Gastroesophageal sphincter (tissue), 4 donors: ENCODE measurements at places on chromosomes 2 and 18. TPM values are rescaled to one million over a fixed set of nuclear protein-coding genes. Genes with fewer than 3 reads are reported as not detected.

DNA sequence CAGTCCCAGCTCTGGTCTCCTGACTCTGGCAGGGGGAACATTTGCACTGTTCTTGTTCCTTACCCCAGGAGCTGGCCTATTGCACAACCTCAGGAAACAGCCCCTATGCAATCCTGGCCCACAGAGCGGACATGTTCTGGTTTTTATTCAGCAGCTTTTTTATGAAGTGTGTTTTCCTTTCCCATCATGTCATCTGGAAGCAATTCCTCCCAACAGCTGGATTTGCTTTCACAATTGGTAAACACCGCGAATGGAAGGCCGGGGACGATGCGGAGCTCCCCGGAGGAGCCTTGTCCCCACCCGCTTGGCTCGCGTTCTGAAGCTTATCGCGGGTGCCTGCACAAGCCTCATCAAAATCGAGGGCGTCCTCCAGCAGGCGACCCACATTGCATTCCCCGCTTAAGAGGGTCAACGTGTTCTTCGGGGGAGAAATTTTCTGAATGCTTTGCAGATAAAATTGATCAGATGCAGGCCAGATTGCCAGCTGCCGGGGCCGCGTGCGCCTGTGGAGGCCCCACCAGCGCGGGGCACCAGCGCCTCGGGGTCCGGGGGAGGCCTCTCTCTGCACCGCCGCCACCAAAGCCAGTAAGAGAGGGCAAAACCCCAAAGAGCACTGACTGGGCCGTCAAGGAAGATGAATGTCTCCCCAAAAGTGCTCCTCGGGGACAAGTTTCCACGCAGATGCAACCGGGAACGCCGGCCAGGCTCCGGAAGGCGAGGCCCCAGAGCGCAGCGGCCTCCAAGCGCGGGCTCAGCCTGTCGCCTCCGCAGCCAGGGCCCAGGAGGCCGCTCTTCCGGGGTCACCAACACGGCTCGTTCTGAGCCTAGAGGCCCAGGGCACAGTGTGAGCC, 60.3 kb upstream of the SP3 start:
- peak; percentile 88 for ATAC-seq

DNA sequence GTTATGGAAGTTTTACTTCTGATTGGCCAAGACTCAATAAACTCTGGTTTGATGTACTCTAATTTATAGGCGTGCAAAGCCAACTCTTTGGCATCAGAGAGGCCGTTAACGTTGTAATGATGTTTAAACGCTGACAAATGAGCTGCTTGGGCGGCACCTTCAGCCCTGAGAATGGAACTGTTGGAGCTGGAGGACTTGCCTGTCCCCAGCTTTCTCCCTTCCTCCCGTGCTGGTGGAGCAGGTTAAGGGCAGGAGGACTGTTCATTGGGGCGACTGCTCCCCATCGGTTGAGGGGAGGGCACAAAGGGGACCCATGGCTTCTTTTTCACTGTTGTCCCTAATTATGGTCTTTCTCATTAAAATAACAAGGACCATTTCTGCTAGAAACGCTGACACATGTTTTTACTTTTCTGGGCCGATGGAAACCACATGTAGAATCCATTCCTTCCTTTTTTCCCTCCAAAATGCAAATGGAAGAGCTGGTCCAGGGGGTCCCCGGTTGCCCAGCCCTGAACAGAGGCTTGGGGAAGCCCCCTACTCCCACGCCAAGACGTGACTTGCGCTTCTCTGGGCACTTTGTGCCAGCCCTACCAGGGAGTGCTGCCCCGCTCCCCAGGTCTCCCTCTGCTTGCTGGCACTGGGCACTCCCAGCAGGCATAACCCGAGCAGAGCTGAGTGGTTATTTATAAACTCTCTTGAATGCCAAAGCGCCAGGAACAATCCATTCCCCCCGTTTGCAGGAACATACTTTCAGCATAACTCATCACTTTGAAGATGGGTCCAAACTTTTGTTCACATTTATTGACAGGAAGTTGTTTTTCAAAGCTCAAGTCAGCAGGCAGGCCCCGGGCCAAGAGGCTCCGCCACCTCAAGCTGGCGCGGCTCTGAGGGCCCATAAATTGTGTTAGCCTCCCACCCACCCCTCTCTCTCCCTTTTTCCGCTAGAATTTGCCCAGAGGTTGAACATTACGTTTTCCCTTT, 170.1 kb downstream of the ASB1 start:
- ATAC-seq = peak; percentile 81

DNA sequence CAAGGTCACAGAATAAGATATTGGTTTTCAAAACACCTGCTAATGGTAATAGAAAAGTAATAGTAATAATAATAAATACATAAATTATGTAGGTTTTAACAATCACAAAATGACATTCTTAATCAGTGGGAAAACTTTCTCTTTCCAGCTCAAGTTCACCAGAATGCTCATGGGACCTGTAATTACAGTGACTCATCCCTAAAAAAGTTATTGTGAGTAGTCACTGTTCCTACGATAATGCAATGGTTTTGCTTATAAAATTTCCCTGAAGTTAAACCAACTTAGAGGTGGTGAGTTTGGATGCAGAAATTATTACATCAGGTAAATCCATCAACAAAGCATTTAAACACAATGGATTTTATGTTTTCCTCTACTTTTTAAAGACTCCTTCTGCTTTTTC, 502.3 kb downstream of the PID1 start:
- ATAC-seq = peak; percentile 51

The MYCN gene
- total RNA-seq = 0.35 TPM

DNA sequence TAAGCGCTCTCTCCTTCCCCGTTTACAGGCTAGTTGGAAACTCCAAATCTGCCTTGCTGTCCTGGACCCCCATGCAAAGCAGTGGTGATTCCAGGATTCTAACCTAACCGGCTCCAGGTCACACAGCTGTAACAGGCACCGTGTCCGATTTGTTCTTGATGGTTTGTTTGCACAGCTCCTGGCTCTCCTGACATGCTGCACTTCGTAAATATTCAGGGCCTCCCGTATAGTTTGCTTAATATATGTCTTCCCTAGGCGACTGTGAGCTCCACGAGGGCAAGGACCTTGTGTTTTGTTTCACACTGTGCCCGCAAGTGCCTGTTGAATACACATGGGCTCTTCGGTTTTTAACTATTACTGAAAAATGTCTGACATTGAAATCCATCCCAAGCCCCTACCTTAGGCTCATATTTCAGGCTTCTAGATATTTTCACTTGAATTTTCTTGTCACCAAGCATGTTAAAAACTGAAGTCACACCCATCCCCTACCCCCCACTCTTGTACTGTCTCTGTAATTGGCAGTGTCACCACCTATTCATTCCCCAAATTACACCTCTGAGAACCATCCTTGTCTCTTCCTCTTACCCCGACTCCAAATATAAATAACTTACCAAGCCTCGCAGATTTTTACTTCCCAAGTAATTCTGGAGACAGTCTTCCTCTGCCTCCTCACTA, 1.0 kb upstream of the PUM2 start:
- ATAC-seq = no peak

The PDIA6 gene
- total RNA-seq = 138 TPM

The ME2 gene
- 49.0 TPM for total RNA-seq

DNA sequence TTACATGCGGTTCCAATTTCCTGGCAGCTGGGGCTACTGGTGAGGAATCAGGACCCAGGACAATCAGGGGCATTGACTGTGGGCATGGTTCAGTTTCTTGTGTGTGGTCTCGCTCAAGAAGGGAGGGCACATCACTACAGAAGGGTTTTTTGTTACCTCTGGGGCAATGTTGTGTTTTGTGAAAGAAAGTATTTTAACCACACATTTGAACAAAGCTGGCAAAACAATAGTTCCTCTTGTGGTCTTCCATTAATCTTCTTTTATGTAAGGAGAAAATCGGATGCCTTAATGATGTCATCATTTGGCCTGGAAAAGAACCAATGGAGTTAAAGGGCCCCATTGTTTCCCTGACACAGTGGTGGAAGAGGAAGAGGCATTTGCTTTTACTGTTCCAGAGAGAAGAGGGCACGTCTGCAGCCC, 197.4 kb downstream of the SH3BP4 start:
- no peak for ATAC-seq

- no peak for ATAC-seq
Measured at GRCh38 chr18:59575995-59576394, 121.2 kb downstream of the CCBE1 start.

- no peak for ATAC-seq
Measured at GRCh38 chr2:27709326-27709725, 45.6 kb downstream of the SLC4A1AP start.

DNA sequence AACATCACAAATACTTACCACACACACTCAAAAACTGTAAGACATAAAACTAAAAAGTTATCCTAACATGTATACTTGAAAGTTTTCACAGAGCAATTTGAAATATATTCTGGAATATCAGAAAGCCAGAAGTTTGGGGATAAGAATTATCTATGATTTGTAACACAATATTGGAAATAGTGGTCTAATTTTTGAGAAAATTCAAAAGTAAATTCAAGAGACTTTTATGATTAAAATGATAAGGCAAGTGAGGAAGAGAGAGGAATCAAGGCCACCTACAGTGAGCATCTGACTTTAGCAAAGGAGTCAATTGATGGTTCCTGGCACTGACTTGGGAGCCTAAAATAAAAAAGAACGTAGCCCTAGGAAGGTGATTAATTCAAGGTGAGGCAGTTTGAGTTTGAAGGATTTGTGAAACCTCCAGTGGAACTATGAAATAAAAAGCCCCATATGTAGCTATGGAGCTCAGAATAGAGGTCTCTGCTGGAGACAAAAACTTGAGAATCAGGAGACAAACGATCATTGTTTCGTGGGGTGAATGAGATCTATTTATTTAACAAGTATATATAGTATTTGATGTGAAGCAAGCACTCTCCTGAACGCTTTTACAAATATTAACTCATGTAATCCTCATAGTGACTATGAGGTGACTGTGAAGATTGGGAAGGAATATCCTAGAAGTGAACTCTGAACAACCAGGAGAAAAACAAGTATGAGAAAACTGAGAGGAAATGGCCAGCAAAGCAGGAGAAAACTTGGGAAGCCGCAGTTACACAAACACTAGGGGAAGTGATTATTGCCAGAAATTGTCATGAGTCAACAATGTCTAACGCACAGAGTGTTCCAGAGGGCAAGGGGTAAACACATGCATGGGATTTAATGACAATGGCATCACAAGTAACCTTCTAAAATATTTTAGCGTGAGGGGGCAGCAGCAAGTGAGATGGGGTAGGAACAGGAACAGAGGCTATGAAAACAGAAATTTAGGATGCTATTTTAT, 12.8 kb downstream of the TFPI start:
- peak; percentile 93 for ATAC-seq

GRCh38 chr2:218319813-218320365, 27.6 kb upstream of the TMBIM1 start:
- ATAC-seq = no peak

The PAX8 gene
- total RNA-seq = 2.5 TPM

The DES gene
- 31,720 TPM for total RNA-seq

The EVX2 gene
- not detected for total RNA-seq

- no peak for ATAC-seq
Measured at GRCh38 chr2:170766693-170767092, 3.5 kb upstream of the ERICH2 start.

DNA sequence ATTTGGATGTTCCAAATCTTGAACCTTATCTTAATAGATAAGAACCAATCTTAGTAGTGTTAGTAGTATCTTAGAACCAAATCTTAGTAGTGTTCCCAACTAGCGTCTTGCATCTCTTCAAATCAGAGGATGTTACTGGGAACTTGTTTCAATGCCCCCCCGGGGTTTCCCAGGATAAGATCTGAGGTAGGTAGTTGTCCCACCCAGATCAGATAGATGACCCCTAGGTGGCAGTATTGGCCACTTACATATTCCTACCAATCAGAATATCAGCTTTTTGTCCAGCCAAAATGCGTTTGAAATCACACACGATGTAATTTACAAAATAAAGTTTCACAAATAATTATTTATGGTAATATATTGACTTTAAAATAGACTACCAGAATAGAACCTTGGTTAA, 314.8 kb downstream of the MBD2 start:
- no peak for ATAC-seq

The STARD6 gene
- not detected for total RNA-seq

- ATAC-seq = no peak
Measured at GRCh38 chr2:26883956-26884355, 36.0 kb downstream of the DPYSL5 start.

GRCh38 chr2:3633982-3634595, 23.9 kb upstream of the ALLC start:
- no peak for ATAC-seq

GRCh38 chr2:225112362-225113126, 70.3 kb upstream of the DOCK10 start:
- ATAC-seq = no peak

DNA sequence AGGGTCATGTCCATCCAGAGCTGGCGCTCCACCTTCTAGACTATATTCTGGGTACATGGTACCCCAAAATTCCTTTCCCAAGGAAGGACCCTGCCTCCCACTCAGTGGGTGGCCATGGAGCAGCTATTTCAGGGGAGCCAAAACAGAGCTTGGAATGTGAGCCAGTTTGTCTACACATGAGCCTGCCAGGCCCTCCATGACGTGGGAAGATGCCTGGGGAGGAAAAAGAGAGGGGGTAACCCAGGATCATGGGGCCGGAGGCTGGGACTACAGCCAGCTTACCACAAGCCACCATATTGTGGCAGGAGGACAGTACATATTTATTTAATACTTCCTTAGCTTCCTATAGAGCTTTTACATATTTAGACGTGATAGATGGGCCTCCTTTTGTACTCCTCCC, 414.7 kb upstream of the TNP1 start:
- no peak for ATAC-seq

The GNAL gene
- 24.6 TPM for total RNA-seq

DNA sequence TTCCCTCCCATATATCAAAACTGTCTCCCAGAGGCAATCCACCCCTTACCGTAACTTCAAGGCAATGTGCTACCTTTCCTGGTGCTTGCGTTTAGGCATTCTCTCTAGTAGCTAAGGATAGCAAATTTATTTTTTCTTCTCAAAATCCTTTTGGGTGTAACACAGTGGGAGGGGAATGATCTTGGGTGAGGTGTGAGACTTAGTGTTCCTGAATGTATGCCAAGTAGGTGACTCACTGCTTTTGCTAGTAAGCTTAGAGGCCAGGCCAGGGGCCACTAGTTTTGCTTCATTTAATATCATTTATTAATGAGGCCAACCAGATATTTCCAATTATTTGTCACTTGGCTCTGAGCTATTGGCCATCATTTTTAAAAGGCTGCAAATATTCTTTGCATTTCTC, 135.5 kb downstream of the NAPG start:
- ATAC-seq = peak; percentile 65

The CDKL4 gene
- total RNA-seq = not detected

GRCh38 chr2:46878886-46879285, 36.7 kb downstream of the MCFD2 start:
- peak; percentile 35 for ATAC-seq

The ANKRD36C gene
- 9.5 TPM for total RNA-seq

The LRATD1 gene
- 1.9 TPM for total RNA-seq

- ATAC-seq = no peak
Measured at GRCh38 chr2:115782286-115782685, 1339.8 kb downstream of the DPP10 start.

The PLGLB2 gene
- 2.4 TPM for total RNA-seq
